ENCODE measurements at places on chromosomes 4 and X.

GRCh38 chr4:140930557-140930956 lies 174.4 kb upstream of the TBC1D9 start:
- no peak for DNase-seq

DNA sequence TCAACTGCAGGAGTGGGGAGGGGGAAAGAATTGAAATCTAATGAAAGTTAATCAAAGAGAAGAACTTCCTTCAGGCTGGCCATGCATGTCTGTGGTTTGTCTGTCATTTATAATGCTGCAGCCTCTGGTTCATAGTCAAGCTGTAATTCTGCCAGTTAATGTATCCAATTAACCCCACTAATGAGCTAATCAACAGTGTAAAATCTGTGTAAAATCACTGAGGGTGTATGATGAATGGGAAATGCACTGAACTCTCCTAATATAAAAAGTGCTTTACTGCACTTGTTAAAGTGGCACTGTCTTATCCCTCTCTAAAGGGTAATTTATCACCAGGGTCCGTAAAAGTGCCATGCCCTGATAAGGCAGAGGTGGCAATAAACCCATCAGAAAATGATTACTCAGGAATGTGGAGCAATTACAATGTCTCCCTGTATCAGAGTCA lies 798.1 kb downstream of the PDHA2 start:
- DNase-seq = no peak

DNA sequence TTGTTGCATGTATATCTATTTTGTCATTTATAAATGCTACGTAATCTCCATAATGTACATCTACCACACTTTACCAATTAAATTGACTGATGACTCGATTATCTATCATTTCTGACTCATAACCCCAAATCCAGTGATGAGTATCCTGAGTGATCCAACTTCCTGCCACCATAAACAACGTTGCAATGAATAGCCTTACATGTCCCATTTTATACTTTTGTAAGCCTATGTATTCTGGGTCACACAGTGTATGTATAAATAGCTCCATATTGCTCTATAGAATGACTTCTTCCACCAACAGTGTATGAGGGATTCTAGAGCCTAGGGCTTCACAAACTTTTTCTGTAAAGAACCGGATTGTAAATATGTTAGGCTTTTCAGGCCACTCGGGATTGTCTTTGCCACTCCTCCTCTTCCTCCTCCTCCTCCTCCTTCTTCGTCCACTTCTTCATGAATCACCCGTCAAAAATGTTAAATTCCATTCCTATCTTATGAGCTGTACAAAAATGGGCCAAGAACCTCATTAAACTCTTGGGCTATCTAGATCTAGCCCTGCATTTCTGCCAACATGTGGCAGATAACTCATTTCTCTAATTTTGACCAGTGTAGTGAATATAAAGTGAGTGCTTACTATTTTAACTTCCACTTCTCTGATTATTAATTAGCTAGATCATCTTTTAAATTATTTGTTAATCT lies 672.2 kb upstream of the AMOT start:
- DNase-seq = peak; percentile 46

DNA sequence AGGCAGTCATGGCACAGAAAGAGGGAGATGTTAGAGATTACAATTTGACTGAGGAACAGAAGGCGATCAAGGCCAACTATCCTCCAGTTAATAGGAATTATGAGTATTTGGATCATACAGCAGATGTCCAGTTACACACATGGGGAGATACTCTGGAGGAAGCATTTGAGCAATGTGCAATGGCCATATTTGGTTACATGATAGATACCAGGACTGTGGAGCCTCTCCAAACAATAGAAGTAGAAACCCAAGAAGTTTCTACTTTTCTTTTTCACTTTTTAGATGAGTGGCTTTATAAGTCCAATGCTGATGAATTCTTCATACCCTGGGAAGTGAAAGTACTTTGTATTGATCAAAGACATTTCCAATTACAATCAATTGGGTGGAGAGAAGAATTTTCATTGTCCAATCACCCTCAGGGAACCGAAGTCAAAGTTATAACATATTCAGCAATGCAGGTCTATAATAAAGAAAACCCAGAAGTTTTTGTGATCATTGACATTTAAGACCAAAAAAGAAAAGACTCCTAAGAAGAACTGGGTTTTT lies 139.1 kb downstream of the MAB21L2 start:
- DNase-seq = no peak

- no peak for DNase-seq
Measured at GRCh38 chr4:40840255-40840984, 90.7 kb downstream of the NSUN7 start.

DNA sequence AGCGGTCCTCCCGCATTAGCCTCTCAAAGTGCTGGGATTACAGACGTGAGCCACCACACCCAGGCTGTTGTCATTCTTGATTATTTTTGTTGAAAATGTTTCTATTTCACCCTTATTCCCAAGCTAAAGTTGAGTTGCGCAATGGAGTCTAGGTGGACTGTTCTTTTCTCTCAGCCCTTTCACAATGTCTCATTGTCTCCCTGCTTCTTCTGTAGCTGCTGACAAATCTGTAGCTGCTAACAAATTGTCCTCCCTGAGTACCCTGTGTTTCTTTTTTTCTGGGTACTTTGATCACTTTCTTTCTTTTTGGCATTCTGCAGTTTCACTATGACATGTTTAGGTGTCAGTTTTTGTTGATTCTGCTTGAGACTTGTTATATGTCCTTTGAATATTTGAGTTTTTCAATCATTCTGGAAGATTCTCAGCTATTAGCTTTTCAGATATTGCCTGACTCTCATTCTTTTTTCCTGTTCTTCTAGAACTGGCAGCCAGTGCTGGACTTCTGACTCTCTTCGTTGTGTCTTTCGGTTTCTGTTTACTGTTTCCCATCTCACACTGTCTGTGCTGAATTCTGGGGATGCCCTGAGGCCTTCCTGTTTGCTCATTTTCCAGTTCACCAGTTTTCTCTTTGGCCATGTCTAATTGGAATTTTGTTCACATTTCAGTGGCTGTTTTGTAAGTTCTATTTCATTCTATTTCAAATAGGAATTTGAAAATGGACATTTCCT lies 6.6 kb downstream of the ABCD1 start:
- no peak for DNase-seq

DNA sequence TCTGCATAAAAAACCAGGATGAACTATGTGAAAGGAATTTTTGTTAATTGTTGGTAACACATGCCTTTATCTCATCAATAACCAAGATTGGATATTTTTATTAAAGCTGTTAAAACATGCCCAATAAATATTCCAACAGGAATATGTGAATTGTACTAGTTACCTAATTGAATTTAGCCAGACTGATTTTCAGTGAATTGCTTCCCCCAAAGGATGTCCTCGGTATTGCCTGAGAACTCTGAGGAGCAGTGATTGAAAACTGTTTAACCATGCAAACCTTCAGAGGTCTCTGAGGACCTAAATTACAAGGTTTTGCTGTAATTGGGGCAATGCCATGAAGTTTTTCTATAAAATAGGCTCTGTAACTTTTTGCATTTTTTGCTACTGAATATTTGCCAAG lies 66.6 kb downstream of the BLTP1 start:
- DNase-seq = no peak

- no peak for DNase-seq
Measured at GRCh38 chr4:2182994-2183393, 58.9 kb downstream of the HAUS3 start.

- DNase-seq = no peak
Measured at GRCh38 chr4:169045862-169046584, 36.0 kb upstream of the CBR4 start.

DNA sequence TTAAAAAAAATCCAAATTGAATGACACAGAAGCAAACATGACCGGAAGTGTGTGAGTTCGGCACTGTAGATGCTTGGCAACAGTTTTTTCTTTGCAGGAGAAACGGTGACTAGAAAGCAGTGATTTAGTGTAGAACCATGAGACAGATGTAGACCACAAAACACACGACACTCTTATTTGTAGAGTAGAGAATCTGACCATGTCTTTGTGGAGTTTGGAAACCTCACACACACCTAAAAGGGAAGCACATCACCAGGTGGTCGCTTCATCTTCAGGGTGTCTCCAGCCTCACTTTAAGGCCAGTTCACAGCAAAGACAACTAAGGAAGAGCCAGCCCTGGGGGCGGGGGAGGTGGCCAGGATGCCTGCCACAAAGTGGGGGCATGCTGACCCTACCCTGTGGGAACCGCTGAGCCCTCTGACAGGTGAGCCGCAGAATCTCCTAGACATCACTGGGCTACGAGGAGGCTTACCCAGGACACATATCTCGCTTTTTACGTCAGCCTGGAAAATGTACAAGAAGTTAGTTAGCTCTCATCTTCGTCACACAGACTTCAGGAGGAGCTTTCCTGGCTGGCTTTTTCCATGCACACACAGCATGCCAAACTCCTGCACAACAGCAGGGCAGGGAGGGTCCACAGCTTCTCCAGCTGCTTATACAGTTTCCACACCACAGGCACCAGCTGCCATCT lies 64.4 kb upstream of the PDLIM3 start:
- DNase-seq = no peak

DNA sequence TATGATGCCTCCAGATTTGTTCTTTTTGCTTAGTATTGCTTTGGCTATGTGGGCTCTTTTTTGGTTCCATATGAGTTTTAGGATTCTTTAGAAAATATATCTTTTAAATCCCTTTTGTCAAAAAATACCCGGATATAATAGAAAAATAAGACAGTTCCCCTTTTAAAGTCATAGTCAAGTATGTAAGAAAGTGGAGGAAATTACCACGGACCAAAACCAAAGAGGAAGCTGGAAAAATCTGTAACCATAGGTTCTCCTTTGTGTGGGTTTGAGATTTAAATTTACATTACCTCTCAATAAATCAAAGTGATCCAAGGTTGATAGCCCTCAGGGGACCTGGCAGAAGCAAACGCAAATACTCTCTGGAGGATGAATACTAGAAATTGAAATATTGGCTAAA lies 58.3 kb upstream of the PACRGL start:
- DNase-seq = no peak

DNA sequence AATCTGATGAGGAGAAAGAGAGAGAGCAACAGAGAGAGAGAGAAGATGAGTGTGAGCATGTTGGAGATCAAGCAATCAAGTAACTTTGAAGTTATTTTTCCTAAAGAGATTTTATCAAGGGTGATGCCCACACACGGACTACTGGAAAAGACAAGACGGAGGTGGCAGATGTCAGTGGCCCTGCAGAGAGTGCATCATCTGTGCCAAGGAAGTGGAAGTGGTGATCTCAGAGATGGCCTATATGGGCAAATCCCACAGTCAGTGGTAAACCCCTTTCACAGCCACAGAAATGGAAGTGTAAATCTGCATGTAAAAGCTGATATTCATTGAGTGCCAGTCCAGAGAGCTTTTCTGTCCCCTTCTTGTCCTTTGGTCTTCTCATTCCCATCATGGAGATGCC lies 577.2 kb upstream of the AADAT start:
- DNase-seq = no peak

DNA sequence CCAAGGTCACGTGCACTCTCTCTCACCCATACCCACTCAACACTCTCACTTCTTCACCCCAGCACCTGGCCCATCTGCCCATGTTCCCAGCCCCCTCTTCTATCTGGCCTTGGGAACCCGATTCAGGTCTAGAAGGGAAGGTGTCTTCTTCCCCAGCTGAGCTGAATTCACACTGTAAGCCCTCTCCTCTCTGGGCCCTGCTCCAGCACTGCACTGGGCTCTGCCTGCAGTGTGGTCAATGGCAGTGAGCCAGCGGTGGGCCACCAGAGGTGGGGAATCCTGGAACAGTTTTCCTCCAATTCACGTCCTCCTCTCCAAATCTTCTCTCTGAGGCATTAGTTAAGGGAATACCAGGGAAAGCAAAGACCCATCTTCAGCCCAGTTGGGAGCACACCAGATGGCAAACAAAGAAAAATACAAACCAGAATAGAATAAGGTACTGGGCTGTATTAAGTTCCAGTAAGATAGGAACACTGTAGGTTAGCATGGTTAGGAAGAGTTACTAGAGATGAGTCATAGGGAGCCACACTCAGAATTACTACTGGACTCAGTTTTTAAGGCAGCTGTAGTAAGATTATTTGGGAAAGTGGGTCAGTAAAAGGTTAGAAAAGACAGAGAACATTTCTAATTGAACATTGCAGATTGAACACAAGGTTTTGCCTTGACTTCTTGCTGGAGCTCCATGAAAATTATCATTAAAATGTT lies 5.0 kb downstream of the AWAT2 start:
- DNase-seq = no peak

- no peak for DNase-seq
Measured at GRCh38 chr4:1002131-1002630, 9.0 kb upstream of the SLC26A1 start.

All from SJSA1 (cell line).